Activated CD8-positive, alpha-beta T cell treated with anti-CD3 and anti-CD28 coated beads for 36 hours (primary cell): ENCODE measurements at places on chromosomes 1 and 21. TPM values are rescaled to one million over a fixed set of nuclear protein-coding genes. Genes with fewer than 3 reads are reported as not detected.

- DNase-seq = no peak
Observed at GRCh38 chr1:18819203-18819602, 40.3 kb downstream of the TAS1R2 start.

- DNase-seq = peak; percentile 73
Observed at GRCh38 chr1:26838474-26839338, 12.2 kb downstream of the ZDHHC18 start.

The TNFAIP8L2 gene
- total RNA-seq = 16.1 TPM

The CHIT1 gene
- 0.74 TPM for total RNA-seq

DNA sequence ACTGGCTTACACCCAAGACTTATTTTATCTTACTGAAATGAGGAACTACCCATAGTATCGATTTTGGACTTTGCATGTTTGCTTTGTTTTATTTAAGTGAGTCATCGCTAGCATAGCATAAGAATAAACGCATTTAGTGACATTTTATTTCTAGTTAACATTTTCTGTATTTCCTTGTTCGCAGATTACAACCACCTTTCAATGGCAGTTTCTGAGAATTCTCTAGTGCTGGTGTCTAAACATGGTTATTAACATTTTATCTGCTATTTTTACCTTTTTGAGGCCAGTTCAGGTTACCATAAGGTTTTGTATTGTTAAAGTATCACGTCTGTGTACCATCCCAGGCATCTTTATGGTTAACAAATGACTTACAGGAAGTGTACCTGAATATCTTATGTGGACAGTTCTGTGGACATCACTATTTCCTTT lies 24.5 kb downstream of the EEIG2 start:
- DNase-seq = no peak

The EPHA10 gene
- not detected for total RNA-seq

DNA sequence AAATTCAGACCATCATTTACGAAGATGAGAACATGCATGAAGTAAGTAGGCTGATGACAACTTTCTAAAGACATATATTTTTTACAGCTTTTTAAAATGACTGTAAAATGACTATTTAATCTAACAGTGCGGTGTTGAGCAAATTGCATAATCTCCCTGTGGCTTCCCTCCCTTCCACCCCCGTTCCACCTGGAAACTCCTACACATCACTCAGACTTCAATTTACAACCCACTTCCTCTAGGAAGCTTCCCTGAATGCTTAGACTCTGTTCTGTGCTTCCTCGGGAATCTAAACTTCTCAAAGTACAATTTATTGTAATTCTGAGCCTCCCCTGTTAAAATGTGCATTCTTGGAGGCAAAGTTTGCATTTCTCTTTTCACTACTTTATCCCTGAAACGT lies 354.9 kb downstream of the DPYD start:
- no peak for DNase-seq

The TCHHL1 gene
- not detected for total RNA-seq

DNA sequence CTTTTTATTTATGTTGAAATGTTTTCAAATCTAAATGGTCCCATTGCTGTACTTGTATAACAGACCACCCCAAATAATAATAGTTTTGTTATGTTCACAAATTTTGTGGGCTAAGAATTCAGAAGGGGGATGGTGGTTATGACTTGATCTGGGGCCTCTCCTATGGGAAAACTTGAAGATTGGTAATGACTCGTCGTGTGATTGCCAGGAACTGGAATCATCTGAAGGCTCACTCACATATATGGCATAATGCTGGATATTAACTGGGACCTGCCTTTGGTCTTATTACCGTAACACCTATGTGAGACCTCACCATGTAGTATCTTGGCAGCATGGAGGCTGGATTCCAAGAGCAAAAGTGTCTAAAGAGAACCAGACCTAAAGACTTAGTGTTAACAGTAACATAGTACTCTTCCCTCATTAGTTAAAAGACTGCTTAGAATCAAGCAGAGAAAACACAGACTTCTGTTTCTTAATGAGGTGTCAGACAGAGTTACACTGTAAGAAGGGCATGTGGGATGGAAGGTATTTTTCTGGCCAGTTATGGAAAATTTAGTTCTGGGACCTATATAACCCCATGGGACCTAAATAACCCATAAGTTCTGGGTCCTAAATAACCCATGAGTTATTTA lies 11.9 kb downstream of the LYPLAL1 start:
- no peak for DNase-seq
